Large intestine (tissue), 12 donors: ENCODE measurements at places on chromosomes 7 and 10. TPM values are rescaled to one million over a fixed set of nuclear protein-coding genes. Genes with fewer than 3 reads are reported as not detected.

The CYP17A1 gene
- 0.60 TPM for polyA plus RNA-seq

The PCLO gene
- 10.7 TPM for polyA plus RNA-seq

DNA sequence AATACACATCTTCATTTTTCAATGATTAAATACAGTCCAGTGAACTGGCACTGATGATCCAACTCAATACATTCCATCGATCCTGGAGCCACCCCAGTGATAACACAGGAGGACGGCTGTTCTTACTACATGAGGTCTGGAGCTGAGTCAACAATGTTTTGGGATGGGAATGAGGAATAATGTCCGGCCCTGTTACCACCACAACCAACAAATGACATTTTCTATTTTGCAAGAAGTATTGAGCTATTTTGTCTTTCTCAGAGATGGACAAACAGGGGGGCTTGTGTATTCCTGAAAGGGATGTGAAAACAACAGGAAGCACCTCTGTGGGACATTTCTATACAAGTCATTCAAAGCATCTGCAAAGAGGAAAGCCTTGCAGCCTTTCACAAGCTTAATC lies 249.2 kb downstream of the PARD3 start:
- no peak overlapping the region for H3K27ac ChIP-seq
- no peaks in the 10 kb centered on the region for H3K4me1 ChIP-seq
- H3K36me3 ChIP-seq = no peaks in the 10 kb centered on the region
- H3K27me3 ChIP-seq = no peaks in the 10 kb centered on the region
- no peak overlapping the region for H3K4me3 ChIP-seq
- DNase-seq = no peak

DNA sequence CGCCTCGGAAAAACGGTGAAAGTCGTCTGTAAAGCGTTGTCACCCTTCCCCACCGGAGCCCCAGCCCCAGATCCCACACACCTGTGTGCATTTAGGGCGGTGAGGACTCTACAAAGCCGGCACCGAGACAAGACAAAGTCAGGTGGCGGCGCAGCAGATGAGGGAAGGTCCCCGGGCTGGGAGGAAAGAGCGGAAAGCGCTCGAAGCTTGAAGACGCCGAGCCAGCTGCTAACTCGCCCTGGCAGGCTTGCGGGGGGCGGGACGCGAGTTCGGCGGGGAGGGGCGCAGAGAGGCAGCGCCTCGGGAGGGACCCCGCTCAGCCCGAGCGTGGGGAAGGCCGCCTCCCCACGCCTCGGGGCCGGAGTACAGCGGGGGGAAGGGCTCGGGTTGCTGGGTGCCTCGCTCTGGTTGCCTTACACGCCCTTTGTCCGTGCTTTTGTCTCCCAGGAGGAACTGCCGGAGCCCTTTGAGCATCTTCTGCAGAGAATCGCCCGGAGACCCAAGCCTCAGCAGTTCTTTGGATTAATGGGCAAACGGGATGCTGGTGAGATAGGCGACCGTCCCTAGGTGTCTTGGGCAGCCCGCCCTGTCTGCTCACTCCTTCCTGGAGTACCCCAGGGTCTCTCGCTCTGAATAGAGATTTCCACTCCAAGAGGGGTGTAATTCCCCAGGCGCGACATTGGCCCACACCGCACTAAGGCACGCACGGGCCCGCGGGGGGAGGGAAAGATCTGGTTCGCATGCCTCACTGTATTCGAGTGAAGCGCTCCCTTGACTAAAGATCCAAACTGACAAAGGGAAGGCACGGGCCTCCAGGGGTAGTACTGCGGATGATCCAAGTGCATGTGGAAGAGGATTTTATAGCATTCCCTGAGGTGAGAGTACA lies 1.6 kb downstream of the TAC1 start:
- peaks cover 48% of the 10 kb centered on the region for H3K27me3 ChIP-seq
- DNase-seq = no peak
- H3K27ac ChIP-seq = no peak overlapping the region
- no peak overlapping the region for H3K4me3 ChIP-seq

GRCh38 chr7:126361183-126361582 lies 891.6 kb downstream of the GRM8 start:
- H3K4me3 ChIP-seq = no peak overlapping the region
- no peaks in the 10 kb centered on the region for H3K27me3 ChIP-seq
- no peaks in the 10 kb centered on the region for H3K36me3 ChIP-seq
- DNase-seq = no peak
